ENCODE measurements at places on chromosomes 1 and 21.

DNA sequence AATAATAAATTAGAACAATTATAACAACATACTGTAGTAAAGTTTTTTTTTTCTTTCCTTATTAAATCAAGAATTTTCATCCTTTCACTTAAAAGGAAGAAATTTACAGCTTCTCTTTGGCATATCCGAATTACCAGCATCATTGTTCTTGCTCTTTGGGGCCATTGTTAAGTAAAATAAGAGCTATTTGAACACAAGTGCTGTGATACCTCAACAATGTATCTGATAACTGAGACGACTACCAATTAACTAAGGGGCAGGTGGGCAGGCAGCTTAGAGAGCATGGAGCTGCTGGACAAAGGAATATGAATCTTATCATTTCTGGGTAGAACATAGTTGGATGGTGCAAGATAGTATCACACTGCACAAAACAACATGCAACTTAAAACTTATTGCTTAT lies 719.9 kb upstream of the TMPRSS15 start:
- no peak for DNase-seq

DNA sequence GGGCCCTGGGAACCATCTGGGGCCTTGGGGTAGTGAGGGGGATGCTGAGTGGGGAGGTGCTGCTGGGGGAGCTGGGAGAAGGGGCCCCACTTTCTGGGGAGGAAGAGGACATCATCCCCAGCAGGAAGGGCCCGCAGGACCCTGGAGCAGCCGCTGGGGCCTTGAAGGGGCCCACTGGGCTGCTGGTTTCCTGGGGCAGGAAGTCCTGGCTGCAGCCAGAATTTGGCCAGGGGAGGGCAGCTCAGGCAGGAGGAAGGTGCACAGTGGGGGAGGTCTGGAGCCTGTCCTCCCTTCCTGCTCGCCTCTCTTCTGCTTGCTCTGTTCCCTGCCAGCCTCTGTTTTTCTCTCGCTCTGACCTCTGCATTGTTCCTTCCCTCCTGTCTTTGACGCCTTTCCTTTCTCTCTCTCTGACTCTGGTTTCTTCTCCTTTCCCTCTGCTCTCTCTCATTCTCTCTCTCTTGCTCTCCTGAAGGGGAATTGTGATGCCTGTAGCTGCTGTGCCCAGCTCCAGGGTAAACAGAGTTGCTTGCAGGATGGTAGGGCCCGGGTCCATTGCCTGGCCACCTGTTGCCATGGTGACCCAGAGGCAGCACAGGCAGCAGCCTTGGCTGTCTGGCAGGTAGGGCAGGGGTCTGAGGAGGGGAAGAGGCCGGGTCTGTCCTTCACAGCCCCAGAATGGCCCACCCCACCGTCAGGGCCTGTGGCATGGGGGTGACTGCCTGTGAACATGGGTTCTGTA lies 23.9 kb downstream of the ACOT11 start:
- DNase-seq: no peak

DNA sequence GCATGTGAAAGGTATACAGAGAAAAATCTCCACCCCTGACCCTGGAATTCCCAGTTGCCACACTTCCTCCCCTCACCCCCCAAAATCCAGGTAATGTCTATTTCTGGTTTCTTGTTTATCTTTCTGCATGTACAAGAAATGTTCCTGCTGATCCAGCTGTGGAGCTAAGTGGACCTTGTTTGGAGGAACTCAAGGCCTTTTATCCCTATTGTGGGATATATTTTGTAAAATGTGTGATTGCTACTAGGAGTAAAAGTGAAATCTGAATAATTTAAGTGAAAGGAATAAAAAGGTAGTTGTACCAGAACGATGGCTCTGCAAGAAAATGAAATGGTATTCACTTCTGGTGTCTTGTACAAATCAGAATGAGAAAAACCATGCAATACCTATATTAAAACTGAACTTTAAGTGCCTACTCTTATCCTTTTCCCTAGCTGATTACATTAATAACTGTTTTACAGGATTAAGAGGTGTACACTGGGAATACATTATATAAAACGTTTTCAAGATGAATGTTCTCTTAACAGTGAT lies 3.0 kb downstream of the SPEN start:
- DNase-seq: no peak

DNA sequence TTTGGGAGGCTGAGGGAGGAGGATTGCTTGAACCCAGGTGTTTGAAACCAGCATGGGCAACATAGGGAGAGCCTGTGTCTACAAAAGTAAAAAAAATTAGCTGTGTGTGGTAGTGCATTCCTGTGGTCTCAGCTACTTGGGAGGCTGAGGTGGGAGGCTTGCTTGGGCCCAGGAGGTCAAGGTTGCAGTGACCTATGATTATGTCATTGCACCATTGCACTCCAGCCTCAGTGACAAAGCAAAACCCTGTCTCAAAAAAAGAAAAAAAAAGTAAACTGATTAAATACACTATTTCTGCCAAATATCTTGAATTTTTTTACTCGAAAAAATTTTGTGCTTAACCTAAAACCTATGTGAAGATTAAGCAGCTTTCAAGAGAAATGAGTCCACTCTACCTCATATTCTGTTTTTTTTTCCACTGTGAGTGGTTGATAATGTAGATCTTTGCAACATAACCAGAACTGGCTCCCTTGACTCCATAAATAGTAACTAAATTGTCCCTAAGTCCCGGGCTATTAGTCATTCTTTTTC lies 19.4 kb upstream of the ZNF281 start:
- DNase-seq: peak; percentile 54

DNA sequence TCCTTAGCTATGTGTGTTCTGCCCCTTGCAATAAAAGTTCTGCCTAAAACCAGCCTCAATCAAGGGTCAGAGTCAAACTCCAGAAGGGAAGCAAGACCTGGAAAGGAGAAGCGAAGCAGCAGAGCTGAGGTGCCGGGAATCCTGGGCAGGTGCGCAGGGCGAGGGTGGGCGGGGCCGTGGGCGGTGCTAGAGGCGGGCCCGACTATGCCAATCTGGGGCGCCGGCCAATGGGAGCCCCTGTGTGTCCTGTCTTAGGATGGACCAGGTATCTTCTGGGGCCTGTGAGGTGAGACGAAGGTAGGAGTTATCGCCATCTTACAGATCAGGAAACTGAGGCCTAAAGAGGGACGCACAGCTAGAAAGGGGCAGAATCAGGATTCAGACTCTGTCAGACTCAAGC lies 120.3 kb downstream of the PTPRU start:
- no peak for DNase-seq

DNA sequence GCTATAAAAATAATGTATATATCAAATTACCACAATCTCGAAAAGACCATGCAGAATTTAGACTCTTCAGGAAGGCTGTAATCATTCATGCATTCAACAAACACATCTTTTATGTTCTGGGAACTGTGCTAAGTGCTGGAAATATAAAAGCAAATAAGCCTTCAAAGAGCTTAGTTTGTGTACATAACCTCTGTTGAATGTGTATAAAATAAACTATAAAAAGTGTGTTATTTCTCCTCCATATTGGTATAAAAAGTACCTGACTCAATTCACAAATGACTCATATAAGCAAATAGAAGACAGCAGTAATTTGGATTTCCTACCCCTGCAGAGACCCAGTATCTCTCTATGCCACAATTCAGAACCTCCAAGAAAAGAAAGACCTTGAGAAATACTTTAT lies 36.8 kb downstream of the RAB3GAP2 start:
- DNase-seq: no peak

GRCh38 chr1:212610575-212610967 lies 2.0 kb downstream of the ATF3 start:
- DNase-seq: no peak

DNA sequence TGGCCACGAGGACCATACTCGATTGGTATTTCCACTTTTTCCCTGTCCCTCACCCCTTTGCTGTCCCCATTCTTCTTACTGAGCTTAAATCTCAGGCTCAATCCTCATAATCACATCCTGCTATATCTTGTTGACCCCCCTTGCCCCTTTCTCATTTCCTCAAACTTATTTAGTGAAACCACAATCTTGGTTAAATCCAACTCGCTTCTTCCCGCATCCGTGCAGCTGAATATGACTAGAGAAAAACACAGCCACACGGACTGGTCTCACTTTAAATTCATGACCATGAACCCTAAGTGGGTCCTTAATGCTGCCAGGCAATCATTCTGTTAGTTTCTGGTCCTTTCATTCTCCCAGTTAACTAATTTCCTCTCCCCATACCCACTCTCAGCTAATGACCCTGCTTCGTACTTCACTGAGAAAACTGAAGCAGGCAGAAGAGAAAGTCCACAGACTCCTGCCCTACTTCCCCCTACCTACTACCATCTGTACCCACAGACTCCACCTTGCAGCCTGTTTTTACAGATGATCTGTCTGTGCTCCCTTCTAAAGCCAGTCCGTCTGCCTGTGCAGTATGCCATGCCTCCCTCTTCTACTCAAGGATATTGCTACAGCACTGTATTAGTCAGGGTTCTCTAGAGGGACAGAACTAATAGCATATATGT lies 96.8 kb upstream of the LMO4 start:
- no peak for DNase-seq

DNA sequence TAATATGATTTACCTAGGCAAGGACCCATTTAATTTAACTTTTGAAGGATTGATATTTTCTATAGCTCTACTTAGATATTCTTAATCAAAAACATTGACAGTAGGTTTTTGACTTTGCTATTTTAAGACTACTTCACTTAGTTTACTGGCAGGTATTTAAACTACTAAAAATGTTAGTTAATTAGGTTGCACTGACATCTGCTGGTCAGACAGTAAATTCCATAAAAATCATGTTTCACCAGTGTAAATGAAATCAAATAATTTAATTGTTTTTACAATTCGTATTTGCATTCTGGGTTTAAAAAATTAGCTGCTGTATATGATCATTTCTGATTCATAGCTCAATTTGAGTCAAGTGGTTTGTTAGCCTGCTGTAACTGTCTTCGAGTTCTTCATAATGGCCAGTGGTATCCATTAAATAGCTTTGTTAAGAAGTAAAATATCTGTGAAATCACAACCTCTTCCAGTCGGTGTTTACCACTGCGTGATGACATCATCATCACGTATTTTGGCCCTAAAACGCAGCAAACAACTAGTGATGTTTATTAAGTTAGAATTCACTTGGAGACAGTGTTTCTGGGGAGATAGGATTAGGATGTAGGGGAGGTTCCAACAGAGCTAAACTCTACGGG lies 26.2 kb downstream of the EXTL2 start:
- DNase-seq: no peak

GRCh38 chr1:69172003-69173000 lies 395.4 kb upstream of the LRRC7 start:
- no peak for DNase-seq

DNA sequence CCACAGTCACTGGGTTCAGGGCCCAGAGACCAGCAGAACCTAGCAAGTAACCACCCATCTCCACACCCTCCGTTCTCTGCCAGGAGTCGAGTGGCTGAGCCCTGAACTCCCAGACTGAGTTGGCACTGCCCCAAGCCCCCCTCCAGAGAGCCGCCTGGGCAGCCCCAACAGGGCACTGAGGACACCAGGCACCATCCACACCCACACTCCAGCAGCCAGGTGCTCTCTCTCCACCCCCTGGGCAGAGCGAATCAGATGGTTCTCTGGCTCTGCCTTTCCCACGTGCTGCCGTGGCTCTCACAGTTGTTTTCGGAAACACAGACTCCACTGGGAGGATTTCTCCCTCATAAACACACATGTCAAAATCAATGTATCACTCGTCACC lies 13.6 kb downstream of the WDR4 start:
- no peak for DNase-seq

DNA sequence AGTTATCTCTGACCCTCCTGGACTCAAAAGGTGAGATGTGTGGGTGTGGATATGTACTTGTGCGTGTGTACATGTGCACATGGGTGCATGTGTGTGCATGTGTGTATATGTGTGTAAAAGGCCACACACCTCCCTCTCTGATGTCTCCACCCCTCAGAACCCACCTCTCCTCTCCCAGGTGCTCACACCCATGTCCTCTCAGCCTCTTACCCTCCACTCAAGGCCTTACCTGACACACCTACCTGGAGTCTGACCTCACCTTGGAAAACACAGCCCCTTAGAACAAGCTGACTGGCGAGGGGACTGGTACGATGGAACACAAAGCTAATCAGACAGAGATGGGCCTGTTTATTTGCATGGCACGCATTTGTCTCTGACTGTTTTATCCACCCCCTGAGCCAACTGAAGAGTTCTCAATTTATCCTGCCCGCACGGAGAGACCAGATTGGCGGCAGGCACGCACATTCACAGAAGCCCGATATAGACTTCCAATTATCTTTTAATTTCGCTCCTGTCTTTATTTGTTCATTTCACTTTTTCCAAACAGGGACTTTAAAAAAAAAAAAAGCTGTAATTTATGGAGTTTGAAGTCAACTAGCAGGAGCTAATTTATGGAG lies 6.1 kb upstream of the KLHDC7A start:
- DNase-seq: no peak

DNA sequence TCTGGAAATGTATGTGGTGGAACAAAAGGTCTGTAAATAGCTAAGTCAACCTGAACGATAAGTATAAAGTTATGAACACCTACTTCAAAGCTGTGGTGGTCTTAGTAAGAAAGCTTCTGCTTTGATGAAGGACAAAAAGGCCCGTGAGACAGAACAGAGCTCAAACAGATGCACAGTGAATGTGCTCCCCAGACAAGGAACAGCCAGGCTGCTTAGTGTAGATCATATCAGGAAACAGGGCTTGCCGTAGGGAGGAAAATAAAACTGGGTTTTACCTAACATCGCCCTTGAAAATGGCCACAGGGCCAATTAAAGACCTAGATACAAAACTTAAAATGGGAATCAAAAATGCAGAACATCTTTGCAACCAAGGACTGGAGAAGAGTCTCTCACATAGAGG lies 40.2 kb downstream of the PRSS38 start:
- DNase-seq: no peak

DNA sequence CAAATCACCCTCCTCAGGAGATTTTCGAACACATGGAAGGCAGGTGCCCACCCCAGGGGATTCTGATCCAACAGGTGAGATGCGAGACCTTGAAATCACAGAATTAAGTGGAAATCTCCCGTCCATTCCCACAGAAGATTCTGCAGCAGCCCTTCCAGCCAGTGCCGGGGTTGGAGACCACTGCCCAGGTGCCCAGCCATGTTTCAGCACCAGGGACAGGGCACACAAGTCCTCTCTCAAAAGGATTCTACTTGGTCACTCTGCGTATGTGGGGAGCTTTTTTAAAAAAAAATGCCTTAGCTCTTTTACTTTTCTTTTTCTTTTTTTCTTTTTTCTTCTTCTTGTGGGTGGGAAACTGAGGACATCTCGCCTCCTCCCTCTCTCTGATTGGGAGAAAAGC lies 80.7 kb downstream of the VWA5B1 start:
- DNase-seq: no peak

- no peak for DNase-seq
Observed at GRCh38 chr1:59976194-59977074, 49.9 kb upstream of the CYP2J2 start.

DNA sequence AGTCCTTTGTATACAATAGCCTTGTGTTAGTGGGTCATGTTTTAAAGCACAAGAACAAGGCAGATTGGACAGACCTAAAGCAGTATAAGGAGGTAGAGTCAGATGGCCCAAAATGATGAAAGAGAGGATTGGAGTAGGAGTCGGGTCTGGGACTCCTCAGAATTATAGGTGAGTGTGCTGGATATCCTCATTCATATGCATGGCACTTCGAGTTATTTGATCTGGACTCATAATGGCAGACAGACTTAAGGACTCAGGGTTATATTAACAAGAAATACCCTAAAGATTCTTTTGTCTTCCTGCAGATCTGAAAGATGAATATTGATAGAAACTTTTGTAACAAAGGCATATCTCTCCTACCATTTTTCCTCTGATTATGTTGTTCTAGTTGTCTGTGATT lies 92.7 kb downstream of the GABPA start:
- DNase-seq: no peak

- no peak for DNase-seq
Observed at GRCh38 chr1:193432979-193433587, 246.7 kb upstream of the B3GALT2 start.
